Astrocyte of the spinal cord (primary cell): ENCODE measurements at places on chromosomes 6 and 20.

- no peak for DNase-seq
Measured at GRCh38 chr6:144715344-144715743, 430.2 kb downstream of the UTRN start.

GRCh38 chr6:26613689-26614683 is 17.2 kb downstream of the ABT1 start:
- DNase-seq: no peak

DNA sequence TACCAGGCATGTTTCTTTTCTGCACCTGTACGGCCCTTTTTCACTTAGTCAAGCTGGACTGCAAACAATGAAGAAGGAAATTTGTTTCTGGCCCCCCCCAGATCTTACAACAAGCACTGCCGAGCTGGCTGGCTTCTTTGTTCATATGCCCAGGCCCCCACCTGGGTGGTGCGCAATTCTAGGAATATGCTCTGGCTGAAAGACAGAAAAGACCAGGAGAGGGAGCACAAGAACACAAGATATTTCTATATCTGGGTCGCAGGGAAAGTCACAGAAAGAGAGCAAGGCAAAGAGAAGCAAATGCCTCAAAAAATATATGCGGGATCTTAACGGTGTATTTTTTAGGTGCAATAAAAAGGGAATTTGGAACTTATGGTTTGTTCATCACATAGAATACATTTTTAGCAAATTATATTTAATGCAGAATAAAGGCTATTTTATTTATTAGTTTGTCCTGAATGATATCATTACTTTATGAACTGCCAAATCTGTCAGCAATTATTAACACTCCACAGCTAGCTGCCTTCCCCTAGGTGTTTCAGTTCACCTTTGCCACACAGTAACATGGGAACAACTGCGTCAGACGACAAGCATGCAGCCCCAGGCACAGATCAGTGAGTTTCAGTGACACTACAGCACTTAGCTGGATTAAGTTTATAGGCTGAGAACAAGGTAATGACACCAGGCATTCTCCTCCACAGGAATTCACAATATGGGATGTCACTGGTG is 76.5 kb downstream of the GJA10 start:
- DNase-seq: peak; percentile 76

GRCh38 chr6:136737374-136737844 is 54.9 kb downstream of the MAP3K5 start:
- no peak for DNase-seq

GRCh38 chr6:106496823-106497222 is 132.5 kb downstream of the RTN4IP1 start:
- no peak for DNase-seq

DNA sequence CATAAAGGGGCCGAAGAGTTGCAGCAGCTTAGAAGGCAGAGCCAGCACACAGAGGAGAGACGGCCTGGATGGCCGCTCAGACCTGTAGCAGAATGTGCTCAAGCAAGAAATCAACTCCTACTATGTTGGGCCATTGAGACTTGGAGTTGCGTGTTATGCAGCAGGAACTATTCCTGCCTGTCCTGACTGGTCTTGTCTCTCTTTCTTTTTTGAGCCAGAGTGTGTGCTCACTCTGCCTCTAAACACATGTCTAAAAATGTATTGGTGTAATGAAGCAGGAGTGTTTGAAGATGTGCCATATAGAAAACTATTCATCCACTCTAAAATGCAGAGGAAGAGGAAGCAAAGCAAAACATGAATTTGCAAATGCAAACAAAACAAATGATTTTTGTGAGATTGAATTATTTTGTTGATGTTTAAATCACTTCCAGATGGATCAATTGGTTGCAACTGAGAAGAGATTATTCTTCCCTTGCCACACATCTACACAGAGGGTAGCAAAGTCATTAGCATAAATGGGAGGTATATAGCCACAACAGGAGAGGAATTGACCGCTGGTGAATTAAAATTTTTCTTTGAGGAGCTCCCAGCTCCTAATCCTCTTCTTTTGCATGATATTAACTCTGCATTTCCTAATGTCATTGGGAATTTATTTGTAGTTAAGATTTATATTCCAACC is 20.4 kb upstream of the SYNJ2 start:
- no peak for DNase-seq

- DNase-seq: peak; percentile 85
Measured at GRCh38 chr6:47097092-47097945, 55.2 kb upstream of the ADGRF1 start.

DNA sequence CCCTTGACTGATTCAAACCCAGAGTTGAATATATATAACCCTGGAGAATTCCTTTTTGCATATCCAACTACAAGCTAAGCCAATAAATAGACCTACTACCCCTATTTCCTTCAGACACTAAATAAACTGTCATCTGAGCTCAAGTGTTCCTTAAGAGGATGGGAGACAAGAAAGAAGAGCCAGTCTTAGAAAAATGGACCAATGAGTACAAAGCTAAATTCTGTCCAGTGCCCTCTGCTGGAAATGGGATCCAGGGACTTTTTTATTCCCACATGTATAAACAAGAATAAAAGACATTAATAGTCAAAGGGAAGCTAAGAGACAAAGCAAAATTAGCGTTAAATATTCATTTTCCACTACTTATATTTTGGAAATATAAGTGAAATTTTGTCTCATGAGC is 4.8 kb downstream of the PPP1R10 start:
- DNase-seq: no peak

GRCh38 chr6:1604158-1605003 is 5.3 kb upstream of the FOXC1 start:
- DNase-seq: peak; percentile 33

DNA sequence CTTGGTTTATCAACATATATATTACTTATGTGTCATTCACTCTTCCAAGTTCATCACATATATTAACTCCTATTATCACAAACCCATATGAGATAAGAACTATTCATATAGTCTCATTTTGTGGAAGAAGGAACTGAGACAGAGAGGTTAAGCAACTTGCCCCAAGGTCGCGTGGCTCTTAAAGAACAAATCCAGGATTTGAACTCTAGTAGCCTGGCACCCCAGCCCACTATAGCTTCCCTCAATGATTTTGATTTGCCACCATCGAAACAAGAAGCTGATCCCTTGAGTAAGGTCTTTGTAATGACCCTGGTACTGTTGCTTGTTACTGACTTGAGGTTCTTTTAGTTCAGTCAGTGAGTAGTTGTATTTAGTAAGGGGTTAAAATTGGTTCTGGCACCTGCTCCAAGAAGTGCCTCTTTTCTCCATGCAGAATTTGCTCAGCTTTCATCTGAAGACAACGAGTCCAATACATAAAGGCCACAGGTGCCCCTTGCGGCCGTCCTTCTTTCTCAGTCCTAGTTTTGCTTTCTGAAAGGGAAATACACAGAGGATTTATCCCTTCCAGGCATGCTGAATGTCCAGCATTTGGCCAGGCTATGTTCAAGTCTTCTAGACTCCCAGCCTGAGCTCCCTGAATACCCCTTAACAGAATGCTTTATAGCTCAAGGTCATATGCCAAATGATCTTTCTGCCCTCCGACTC is 253.0 kb downstream of the TBC1D7 start:
- no peak for DNase-seq

GRCh38 chr20:4740774-4741431 is 19.2 kb downstream of the PRND start:
- DNase-seq: peak; percentile 26

DNA sequence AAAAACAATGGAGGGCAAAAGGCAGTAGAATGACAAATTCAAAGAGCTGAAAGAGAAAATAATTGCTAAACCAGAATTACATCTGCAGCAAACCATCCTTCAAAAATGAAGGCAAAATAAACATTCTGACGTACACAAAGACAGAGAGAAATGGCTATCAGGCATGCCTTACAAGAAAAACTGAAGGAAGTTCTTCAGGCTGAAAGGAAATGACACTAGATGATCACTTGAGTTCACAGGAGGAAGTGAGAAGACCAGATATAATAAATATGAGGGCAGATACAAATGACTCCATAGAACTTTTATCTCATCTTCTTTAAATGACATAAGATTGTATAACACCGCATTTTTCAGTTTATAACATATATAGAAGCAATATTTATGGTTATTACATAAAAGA is 30.0 kb downstream of the DZANK1 start:
- DNase-seq: no peak

DNA sequence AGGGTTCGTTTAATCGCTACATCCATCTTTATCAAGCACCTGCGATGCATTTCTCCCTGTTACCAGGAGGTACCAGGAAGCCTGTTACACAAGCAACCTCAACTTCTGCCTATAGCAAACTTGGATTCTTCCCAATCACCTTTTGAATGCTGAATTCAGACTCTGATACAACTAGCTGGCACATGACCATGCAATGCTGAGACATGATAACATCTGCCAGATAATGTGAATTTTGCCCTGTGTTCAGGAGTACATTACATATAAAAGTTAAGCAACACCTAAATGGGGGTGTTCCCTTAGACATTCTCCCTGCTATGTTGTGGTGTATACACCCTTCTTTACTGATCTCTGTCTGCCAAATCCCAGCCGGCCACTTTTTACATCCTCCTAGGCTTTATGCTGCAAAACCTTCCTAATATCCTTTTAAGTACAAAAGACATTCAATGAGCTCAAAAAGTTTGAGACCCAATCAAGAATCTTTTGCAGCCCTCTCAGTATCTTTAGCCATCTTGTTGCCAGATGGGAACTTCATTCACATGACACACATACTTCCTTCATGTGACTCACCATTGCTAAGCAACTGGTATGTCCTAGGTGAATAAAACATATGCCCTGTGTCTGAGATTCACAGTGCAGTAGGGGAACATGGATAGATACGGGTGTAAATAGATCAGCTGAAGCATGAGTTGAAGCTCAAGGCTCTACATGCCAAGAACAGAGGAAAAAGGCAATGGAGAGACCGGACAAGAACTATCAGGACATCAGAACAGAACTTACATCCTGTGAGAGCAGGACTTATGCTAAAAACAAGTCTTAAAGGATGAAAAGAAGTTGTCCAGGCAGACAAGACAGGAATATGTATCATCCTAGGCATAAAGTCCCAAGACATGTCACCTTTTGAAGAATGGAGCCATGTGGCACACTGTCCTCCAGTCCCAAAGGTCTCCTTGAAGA is 84.3 kb downstream of the ZHX3 start:
- peak; percentile 86 for DNase-seq

- DNase-seq: no peak
Measured at GRCh38 chr20:36474563-36474962, 66.8 kb upstream of the MYL9 start.

- DNase-seq: no peak
Measured at GRCh38 chr20:61518424-61518951, 266.4 kb downstream of the CDH4 start.

DNA sequence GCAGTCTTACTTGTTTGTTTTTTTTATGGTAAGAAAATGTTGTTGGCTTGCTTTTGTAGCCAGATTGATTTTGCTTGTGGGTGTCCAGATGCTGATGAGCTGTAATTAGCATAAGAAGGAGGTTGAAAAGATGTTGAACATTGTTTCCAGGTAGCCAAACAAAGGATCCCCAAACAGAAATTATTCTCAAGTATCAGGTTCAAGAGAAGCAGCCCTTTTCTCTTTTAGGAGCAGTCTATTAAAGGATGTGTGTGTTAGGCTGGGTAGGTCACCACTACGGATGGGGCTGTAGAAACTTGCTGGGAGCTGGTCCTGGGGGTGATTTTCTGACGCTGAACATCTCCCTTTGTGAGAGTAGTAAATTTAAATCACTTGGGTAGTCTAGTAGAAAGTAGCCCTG is 86.9 kb upstream of the VSTM2L start:
- no peak for DNase-seq

DNA sequence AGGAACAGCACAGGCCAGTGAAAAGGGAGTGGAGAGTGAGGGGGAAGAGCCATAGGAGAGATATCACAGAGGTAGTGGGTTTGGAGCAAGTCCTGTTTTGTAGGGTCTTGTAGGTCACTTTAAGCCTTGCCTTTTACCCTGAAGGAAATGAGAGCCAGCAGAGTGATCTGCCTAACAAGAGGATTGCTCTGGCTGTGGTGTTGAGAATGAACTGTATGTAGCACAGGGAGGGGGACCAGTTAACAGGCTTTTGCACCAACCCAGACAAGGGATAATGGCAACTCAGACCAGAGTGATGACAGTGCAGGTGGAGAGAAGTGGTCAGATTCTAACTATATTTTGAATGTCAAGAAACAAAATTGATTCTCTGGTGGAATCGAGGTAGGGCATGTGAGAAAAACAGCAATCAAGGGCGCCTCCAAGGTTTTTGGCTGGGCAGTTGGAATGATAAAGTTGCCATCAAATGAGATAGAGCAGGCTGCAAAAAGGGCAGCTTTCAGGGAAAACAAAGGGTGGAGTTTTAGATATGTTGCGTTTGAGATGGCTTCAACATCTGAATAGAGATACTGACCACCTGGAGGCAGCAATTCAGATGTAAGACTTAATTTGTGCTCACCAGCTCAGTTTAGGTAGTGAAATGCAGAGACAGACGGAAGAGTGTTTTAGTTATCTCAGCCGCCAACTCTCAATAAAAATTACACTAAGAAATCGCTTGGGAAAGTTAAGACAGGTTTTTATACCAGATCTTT is 134.4 kb upstream of the BTBD3 start:
- DNase-seq: no peak
